ENCODE measurements at places on chromosomes 11 and 22.
A peak's percentile ranks its signal among the peaks of the same experiment; 100 is the strongest.

DNA sequence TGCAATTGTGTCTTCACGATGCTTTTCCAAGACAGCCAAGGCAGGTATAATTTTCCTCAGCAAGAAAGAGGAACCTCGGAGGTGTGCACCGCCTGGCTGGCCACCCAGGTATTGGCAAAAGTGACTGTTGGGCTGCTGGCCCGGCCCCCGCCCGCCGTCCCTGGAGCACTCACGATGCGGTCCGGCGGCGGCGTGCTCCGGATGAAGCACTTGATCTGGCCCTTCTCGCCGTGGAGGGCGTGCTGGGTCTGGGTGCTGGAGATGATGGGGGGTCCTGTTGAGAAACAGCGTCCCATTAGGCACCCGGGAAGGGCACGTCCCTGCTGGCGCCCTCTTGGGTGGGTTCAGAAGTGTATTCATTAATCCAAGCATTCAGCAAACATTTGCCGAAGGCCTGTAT lies 84.8 kb downstream of the ST3GAL4 start:
- DNase-seq, result no peak

DNA sequence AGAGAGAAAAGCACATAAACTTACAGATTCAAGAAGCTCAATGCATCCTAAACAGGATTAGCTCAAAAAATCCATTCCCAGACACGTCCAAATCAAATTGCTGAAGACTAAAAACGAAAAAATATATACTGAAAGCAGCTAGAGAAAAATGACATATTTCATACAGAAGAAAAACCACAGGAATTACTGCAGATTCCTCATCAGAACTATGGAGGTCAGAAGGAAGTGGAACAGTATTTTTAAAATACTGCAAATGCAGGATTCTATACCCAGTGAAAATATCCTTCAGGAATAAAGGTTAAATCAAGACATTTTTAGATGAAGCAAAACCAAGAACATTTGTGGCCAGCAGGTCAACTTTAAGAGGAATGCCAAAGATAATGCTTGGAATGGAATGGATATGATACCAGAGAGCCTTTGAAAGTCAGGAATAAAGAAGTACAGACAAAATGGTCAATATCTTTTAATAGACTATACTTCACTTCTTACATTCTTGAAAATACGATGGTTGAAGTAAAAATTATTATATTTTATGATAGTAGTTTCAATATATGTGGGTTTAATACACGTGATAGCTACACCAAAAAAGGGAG lies 352.9 kb downstream of the CTTN start:
- no peak for DNase-seq

- DNase-seq, result no peak
Measured at GRCh38 chr11:14254533-14255237, 104.3 kb downstream of the RRAS2 start.

DNA sequence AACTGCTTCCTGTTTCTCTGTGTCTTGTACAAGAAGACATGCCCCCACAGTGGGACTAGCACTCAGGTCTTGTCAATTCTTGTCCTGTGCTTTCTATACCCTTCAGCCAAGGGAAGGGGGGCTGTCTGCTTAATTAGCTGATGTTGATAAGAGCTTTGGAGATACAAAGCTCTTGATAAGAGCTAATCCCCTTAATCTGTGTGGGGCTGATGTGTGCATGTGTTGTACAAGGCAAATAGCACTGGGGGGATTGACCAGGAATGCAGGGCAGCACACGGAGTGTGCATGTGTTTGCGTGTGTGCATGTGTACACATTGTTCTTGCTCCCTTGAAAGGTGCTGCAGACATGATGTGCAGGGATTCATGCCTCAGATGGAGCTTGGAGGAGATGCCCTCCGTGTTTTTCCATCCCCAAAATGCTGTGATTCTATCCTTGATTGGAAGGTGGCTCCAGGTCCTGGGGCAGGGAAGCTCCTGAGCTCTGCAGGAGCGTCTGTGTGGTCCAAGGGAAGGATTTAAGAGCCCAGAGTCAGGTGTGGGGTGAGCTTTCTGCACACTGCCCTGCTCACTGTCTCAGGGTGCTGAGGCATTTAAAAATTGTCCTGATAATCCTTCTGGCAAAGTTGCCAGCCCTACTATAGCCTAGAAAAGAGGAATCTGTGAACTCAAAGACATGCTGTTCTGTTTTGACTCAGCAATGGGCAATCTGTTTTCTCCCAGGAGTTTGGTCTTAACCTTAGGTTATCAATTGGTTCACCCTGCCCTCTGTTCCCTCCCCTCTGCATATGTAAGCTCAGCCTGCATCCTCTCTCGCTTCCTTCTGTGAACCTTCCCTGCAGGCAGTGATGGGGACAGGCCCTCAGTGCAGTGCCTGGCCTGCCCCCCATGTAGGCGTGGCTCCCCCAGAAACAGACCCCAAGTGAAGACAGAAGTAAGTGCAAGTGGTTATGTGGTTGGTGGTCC lies 102.0 kb downstream of the GRIK4 start:
- no peak for DNase-seq

DNA sequence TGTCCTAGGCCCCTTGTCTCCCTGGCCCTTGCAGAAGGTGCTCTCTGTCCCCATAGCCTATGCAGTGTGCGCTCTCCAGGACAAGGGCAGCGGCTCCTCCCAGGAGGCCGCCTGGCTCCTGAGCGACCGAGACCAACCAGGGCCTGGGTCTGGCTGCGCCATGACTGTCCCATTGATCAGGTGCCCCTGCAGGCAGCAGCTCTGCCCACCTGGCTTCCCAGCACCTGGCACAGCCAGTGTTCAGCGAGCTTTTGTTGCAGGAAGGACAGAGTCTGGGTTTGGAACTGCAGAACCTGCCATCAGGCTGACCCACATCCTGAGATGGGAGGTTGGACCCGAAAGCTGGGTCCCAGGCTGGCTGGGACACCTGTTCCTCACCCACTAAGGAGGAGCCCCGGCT lies 1001.1 kb downstream of the BRD1 start:
- DNase-seq, result no peak

DNA sequence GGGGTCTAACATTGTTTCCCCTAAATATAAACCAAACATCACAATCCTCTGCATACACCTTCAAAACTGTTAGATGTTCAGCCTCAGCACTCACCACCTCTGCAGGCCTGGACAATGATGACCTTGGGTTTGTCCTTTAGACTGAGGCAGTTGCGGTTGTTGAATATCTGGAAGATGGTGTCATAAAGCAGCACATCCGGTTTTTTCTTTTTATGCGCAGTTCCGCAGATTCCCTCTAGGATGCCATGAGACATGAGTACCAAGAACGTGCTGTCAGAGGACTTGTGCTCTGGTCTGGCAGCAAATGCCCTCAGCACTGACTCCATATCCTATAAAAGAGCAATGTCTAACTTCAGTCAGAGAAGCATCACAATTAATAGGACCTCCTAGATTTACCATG lies 22.8 kb downstream of the CASP5 start:
- peak; percentile 31 for DNase-seq

GRCh38 chr11:15967966-15968365 lies 388.4 kb downstream of the SOX6 start:
- no peak for DNase-seq

GRCh38 chr11:26276798-26277424 lies 55.0 kb upstream of the ANO3 start:
- DNase-seq, result peak; percentile 10

DNA sequence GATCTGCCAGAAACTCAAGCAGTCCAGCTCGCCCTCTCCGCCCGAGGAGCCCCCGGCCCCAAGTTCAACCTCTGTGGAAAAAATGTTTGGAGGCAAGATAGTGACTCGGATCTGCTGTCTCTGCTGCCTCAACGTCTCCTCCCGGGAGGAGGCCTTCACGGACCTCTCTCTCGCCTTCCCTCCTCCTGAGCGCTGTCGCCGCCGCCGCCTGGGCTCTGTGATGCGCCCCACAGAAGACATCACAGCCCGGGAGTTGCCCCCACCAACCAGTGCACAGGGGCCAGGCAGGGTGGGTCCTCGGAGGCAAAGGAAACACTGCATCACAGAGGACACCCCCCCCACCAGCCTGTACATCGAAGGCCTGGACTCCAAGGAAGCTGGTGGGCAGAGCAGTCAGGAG lies 20.8 kb downstream of the USP35 start:
- no peak for DNase-seq

GRCh38 chr11:40054631-40055030 lies 1404.8 kb downstream of the LRRC4C start:
- DNase-seq, result no peak

DNA sequence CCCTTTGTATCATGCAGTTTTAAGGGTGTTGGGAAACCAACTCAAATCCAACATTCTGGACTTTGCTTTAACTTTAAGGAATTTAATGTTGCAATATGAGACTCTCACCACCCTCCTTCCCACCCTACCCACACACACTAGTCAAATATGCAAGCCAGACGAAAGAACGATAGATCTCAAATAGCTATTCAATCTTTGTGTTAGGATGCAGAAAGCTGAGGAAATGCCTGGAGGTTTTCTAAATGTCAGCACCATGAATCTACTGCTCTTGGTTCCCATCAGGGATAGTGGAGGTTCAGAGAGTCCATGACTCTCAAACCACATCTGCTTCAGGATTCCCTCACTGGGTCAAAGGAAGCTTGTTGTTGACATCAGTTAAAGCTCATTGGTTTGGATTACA lies 33.7 kb downstream of the EXPH5 start:
- DNase-seq, result no peak

DNA sequence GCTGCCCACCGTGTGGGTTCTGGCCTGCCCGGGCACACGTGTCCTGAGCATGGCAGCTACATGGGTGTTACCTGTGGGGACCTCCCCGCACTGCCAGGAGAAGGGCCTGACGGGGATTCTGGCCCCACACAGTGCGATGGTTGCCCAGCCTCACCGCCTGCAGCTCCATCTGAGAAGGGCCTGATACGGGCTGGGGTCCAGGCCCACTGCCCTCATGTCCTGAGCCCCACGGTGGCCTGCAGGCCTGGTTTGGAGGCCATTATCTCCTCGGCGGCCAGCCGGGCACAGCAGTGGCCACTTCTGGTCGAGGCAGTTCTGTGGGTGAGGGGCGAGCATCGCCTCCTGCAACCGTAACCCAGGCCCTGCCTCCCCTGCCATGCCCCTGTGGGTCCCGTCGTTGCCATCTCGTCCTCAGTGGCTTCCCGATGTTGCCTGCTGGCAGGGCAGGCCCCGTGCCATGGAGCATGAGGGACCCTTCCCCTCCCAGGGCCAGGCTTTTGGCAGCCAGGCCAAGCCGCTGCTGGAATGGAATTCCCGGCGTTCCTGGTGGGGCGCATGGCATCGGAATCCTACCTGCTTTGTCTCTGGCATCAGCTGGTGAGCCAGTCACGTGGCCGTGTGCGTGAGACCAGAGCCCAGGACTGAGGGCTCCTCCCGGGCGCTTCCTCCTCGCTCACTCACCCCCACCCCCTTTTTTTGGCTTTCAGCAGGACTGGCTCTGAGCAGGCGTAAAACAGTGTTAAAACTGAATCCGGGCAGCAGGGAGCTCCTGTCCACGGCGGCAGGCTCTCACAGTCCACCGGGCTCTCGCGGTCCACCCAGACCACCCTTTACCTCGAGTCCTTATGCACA lies 71.9 kb upstream of the PPARA start:
- no peak for DNase-seq

- DNase-seq, result no peak
Measured at GRCh38 chr11:72375241-72375960, 58.9 kb downstream of the CLPB start.

DNA sequence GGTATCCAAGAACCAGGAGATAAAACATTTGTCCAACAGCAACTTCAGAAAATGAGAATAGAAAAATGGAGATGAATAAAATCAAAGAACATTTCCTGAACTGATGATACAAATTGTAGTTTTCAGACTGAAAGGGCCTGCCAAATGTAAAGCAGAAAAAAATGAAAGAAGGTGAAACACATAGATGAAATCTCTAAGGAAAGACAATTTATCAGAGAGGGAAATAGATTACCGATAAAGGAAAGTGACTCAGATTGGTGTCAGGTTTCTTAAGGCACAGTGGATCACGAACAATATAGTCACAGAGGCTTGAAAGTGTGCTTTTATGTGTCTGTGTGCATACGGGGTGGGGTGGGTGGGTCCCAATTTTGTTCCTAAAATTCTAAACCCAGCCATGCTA lies 4.1 kb upstream of the STT3A start:
- no peak for DNase-seq

- no peak for DNase-seq
Measured at GRCh38 chr11:47646019-47646418, 3.7 kb upstream of the MTCH2 start.

DNA sequence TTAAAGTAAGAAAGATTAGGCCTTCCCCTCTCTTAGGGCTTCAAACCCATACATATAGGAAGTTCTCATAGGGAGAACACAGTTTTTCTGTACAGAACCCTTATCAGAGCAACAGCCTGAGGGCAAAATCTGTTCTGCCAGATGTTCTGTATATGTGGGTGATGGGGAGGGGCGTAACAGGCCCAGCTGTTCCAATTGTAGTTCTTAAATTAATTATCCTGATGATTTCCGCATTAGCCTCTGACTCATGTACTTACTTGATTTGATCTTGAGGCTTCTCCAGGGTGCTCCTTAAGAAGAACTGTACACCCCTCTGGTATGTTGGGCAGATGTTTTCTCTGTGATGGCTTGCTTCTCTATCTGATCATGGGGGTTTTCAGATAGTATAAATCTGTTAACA lies 123.1 kb upstream of the C11orf87 start:
- DNase-seq, result no peak

DNA sequence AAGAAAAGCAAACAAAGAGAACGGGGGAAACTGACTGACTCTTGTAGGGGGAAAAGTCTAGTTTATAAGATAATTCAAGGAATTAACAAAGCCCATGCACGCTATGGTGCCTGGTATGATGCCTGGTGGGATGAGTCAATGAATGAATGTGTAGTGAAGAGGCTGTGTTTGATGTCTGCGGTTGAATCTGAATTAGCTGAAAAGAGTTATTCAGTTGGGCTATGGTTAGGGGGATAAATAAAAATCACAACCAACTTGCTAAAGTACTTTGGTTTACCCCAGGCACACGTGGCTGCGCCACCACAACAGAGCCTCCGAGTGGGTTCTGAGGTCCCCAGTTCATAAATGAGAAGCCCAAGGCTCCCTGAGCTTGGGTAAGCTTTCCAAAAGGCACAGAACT lies 369.3 kb upstream of the SYN3 start:
- no peak for DNase-seq

- no peak for DNase-seq
Measured at GRCh38 chr11:63716046-63716445, 34.7 kb downstream of the RTN3 start.

DNA sequence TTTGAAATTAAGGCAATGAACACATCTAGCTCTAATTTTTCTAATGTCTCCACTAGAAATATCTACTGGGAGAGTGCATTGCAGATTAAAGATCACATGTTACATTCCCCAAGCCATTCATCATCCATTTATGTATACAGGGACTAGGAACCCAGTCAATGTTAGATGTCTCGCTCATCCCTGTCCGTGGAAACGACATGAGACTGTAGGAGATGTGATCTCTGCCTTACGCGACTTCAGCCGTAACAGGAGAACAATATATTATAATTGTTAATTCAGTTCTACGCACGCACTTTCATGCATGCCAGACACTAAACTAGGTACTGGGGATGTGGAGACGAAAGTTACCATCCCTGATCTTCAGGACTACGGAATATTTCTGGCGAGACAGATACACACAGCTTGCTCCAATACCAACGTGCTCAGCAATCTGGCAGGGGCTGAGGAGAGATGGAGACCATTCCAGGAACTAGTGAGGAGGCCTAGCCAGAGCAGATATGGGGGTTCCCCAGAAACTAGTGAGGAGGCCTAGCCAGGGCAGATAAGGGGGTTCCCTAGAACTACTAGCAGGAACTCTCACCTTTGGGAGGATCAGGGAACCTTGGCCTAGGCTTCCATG lies 706 bp downstream of the DCPS start:
- no peak for DNase-seq

- DNase-seq, result no peak
Measured at GRCh38 chr22:48665311-48665995, 1162.2 kb downstream of the BRD1 start.

All from A549 (cell line).